Naive thymus-derived CD4-positive, alpha-beta T cell (primary cell): ENCODE measurements at places on chromosomes 16 and 17. TPM values are rescaled to one million over a fixed set of nuclear protein-coding genes. Genes with fewer than 3 reads are reported as not detected.

DNA sequence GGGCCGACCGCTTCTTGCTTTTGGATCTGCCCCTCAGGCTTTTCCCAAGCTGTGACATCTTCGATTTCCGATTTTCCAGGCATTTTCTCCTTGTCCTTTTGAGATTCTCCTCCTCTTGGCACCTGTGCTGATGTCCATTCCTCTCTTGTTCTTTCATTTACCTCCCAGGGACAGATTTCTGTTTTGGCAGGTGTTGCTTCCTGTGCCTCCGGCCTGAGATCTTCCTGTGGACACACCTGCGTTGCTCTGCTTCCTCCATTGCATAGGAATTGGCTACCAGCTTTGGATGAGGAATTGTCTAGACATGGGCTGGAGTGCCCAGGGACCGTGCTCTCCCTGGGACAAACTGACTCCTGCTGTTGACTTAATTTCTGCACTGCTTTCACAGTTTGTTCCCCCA, 15.1 kb downstream of the GPR179 start:
- no peak for DNase-seq
- no peaks in the 10 kb centered on the region for H3K27me3 ChIP-seq

DNA sequence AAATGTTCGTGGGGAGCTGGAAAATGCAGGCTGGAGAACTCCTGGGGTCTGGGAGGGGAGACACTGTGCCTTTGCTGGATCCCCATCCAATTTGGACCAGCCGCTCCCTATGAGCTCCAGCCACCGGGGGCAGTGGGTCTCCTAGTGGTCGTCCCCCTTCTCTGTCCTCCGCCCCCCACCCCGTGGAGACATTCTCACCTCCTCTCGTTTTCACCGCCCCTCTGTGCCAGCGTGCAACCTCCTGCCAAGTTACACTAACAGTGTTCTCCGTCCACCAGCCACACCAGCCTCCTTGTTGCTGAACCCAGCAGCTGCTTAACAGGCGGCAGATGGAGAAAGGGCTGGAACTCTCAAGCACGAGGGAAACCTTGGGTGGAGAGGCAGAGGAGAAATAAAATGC, 67.4 kb upstream of the SOX9 start:
- no peak overlapping the region for H3K4me3 ChIP-seq
- no peak for DNase-seq
- H3K36me3 ChIP-seq: no peaks in the 10 kb centered on the region
- H3K27me3 ChIP-seq: no peaks in the 10 kb centered on the region
- no peaks in the 10 kb centered on the region for H3K4me1 ChIP-seq

- peaks cover 7% of the 10 kb centered on the region for H3K4me1 ChIP-seq
- no peak overlapping the region for H3K4me3 ChIP-seq
- no peak overlapping the region for H3K27ac ChIP-seq
- peaks cover 3% of the 10 kb centered on the region for H3K36me3 ChIP-seq
These were observed 118.2 kb downstream of the SNX29 start for GRCh38 chr16:12094537-12095265.

- H3K27me3 ChIP-seq: no peaks in the 10 kb centered on the region
- peak overlapping the region; percentile 67 for H3K27ac ChIP-seq
- no peak for DNase-seq
- no peak overlapping the region for H3K4me3 ChIP-seq
- peaks cover 14% of the 10 kb centered on the region for H3K4me1 ChIP-seq
- H3K36me3 ChIP-seq: peaks cover 3% of the 10 kb centered on the region
These were observed 10.4 kb downstream of the GALK1 start for GRCh38 chr17:75754378-75755204.

KCNJ2 gene
- total RNA-seq: 0.05 TPM in 1 of 2 replicates, not detected in the other

NATD1 gene
- 7.1 TPM for total RNA-seq
